ENCODE measurements at places on chromosomes 3 and 15.

GRCh38 chr3:187618722-187619121 is 51.5 kb downstream of the SST start:
- DNase-seq = no peak

DNA sequence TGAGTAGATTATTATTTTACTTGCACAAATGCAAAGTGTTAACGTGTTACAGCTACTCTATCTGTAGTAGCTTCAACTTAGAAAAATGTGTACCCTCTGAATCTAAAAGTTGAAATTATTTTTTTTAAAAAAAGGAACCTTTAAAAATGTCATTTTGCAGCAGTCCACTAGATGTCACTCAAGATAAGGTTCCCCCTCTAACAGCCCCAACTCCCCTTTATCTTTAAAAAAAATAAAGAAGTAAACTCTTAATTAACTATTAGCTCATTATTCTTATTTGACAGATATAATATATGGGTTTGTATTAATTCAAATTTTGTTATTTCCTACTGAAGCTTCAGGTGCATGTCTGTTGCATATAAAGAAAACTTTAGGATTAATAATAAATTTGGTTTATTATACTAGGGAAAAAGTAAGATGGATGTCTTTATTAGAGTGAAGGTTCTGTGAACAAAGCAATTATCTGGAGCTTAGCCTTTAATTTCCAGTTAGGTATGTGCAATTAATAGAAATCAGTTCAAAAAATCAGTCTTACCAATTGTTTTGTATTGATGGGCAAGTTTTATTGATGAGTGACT is 288.5 kb downstream of the VGLL3 start:
- DNase-seq = no peak

- no peak for DNase-seq
Measured at GRCh38 chr3:134797057-134797740, 2.1 kb downstream of the EPHB1 start.

DNA sequence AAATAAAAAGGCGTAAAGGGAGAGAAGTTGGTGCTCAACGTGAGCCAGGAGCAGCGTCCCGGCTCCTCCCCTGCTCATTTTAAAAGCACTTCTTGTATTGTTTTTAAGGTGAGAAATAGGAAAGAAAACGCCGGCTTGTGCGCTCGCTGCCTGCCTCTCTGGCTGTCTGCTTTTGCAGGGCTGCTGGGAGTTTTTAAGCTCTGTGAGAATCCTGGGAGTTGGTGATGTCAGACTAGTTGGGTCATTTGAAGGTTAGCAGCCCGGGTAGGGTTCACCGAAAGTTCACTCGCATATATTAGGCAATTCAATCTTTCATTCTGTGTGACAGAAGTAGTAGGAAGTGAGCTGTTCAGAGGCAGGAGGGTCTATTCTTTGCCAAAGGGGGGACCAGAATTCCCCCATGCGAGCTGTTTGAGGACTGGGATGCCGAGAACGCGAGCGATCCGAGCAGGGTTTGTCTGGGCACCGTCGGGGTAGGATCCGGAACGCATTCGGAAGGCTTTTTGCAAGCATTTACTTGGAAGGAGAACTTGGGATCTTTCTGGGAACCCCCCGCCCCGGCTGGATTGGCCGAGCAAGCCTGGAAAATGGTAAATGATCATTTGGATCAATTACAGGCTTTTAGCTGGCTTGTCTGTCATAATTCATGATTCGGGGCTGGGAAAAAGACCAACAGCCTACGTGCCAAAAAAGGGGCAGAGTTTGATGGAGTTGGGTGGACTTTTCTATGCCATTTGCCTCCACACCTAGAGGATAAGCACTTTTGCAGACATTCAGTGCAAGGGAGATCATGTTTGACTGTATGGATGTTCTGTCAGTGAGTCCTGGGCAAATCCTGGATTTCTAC is at the start of gene RARB:
Gene RARB, plus strand, starts transcription at position 322 of the 847 bp plus-strand sequence. Its CDS starts 469 bp downstream, at position 791.
- DNase-seq = no peak

DNA sequence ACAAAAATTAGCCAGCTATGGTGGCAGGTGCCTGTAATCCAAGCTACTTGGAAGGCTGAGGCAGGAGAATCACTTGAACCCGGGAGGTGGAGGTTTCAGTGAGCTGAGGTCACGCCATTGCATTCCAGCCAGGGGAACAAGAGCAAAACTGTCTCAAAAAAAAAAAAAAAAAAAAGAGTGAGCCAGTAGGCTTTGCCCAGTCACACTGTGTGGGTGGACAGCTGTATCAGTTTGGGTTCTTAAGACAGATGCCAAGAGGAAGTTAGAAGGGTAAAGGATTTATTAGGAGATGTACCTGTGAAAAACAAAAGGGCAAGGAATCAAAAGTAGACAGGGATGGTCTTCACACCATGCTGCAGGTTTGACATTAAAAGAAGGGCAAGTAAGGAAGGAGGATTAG is 86.1 kb upstream of the CGNL1 start:
- no peak for DNase-seq

- DNase-seq = no peak
Measured at GRCh38 chr3:169299889-169300288, 363.6 kb downstream of the MECOM start.

DNA sequence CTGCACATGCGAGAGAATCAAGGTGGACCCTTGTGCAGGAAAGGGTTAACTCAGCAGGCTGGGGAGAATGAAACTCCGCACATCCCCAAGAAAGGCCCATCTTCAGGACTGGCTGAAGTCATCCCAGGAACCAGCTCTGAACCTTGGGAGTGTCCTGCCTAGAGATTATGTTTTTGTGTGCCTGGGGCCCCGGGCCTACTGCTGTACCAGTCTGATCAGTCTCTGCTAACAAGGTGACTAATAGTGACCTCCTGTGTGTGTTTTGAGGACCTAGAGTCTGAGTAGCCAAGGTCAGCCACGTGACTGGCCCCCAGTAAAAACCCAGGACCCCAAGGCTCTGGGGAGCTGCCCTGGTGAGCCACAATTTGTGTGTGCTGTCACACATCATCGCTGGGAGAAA is 58.2 kb downstream of the CYFIP1 start:
- no peak for DNase-seq

DNA sequence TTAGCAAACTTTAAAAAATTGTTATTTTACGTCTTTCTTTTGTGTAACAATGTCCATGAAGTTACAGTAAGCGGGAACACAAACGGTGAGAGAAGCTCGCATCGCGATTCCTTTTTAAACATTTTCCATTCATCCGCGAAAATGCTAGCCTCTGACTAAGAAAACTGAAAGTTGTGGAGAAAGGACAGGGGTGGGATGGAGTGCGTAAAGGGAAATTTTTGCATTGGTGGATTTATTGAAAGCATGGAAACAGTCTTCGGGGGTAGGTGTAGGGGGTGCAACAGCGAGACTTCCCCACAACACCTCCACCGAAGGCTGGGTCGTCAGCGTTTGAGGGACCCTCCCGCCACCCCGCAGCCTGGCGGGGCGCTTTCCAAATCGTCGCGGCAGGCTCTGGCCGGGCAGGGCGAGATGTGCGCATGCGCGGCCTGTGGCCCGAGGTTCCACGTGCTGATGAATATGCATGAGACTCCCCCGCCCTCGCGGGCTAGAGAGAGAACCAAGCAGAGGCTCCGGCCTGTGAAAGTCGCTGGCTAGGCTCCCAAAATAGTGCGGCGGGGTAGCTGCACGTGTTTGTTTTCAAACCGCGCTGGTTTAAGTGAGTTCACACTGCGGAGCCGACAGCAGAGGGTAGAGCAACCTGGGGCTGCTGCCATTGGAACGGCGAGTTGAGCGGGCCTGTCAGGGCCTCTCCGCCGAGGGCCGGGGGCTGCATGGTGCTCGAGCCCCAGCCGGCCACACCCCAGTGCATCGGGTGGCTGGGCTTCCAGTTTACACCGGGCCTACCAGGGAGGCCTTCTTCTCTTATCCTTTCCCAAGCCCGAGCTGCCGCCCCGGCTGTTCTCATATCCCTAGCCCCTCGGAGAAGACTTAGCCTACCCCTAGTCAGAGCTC is 9.9 kb downstream of the ZIC1 start:
- DNase-seq = no peak

DNA sequence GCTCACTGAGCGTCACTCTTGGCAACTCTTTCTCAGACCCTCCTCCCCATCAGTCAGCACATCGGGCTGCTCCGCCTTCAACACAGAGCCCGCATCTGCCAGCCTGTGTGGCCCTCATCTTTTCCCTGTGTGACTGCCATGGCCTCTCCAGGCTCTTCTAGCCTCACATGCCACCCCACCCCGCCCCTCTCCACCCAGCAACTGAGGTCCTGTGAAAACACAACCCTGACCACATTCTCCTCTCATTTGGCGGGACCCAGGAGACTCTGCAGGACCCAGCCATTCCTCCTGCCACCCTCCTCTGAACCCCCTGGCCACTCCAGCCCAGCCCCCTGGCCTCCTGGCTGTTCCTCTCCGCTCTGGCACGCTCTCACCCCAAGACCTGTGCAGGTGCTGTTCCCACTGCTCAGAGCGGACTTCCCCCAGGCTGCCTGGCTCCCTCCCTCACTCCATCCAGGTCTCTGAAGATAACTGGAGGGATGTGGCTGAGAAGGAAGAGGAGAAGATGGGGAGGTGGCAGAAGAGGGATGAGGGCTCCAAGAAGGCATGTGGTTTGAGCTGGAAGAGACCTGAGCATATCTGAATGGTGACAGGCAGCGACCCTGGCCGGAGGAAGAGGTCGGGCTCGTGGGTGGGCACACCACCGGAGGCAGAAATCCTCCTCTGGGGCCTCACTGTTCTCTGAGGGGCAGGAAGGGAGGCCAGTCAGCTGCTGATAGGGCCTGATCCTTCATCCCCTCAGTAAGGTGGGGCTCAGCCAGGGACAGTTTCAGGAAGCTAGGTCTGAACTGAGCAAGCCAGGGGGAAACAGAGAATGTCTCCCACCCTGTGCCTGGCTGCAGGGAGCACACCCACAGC is 111.2 kb upstream of the RPL32 start:
- no peak for DNase-seq

- DNase-seq = no peak
Measured at GRCh38 chr3:101807888-101808287, 28.9 kb downstream of the NXPE3 start.

GRCh38 chr3:51617597-51617996 is 53.5 kb upstream of the TEX264 start:
- DNase-seq = no peak

DNA sequence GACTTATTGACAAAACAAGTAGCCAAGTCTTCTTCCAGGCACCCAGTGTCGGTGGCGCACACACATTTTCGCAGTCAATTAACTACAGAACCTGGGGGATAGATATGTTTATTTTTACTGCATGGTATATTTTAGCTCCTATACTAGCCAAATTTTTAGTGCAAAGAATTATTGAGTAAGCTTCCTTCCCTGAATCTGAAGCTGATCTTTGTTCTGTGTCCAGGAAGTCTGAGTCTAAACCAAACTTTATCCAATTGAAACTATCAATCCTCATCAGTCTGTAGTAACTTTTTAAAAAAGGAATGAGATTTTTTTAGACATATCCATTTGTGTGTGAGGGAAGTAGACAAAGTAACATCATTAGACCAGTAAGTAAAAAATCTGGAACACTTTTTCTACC is 133.1 kb downstream of the GADL1 start:
- DNase-seq = no peak

GRCh38 chr3:66823009-66823397 is 175.1 kb upstream of the KBTBD8 start:
- no peak for DNase-seq

- no peak for DNase-seq
Measured at GRCh38 chr3:16066975-16067374, 107.5 kb upstream of the GALNT15 start.

- no peak for DNase-seq
Measured at GRCh38 chr15:63905558-63906265, 72.0 kb upstream of the HERC1 start.

DNA sequence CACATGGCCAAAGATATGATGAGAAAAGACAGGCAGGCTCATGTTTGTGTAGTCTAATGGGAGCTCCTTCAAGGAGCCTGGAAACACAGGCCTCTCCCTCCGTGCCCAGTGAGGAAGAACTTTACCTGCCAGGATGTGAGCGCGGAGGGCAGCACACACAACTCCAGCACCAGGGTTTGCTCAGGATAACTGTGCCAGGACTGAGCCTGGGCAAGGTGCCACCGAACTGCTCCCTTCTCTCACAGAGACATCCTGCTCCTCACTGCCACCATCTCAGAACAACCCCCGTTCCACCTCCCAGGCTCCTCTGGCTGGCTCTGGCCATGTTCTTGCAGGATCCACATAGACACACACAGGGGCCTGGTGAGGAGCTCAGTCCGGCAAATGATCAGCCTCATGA is 87.4 kb downstream of the NUP210 start:
- DNase-seq = no peak

GRCh38 chr15:52095597-52096262 is 16.8 kb downstream of the BCL2L10 start:
- DNase-seq = no peak

DNA sequence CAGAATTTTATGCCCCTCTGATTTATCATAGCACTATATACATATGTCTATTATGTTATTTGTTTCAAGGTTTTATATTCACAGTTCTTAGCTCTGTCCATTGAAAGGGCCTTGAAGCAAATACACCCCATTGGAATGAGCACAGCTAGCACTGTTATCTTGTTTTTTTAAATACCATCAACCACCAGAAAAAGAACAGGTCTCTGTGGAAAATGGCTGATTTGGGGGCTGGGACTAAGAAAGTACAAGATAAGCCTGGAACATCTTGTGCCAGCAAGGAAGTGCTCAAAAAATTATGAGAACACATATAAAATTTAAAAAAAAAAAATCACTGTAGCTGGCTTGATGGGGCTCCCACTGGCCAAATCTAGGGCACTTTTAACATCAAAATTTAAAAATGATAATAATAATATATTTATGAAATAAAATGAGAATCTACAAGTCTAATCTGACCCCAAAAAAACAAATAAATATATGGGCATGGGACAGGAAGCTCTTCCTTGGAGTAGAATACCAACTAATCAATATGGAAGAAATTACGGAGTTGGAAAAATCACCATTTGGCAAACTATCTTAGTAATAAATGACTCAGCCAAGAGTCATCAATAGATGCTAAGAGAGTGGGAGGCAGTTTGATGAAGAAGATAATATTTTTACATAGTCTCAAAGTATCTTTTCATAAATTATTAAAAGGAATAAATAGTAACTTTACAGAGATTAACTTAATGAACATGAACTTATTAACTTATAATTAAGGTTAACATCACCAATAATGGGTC is 20.5 kb downstream of the IFT80 start:
- DNase-seq = no peak

DNA sequence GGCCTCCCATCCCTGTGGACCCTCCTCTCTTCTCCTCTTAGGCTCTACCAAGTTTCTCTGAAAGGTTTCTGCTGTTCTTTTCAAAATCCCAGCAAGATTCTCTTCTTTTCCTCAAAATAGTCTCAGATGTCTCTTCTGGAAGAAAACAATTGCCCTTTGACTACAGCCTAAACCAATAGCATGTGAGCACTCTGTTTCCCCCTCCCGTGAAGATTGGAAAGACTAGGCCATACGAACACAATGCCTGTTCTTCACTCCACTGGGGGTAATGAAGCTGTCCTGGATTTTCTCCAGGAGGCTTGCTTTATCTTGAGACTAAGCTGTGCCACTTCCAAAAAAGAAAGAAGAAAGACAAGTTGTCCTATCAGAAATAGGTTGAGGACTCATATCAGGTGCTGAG is 178.7 kb upstream of the MCTP2 start:
- no peak for DNase-seq

Measured in GM12892 (cell line).